GM23338 (cell line): ENCODE measurements at places on chromosomes 13 and 19. TPM values are rescaled to one million over a fixed set of nuclear protein-coding genes. Genes with fewer than 3 reads are reported as not detected.

The MIR17HG gene
- 44.8 and 46.0 TPM in 2 replicates for total RNA-seq

- peak; percentile 54 for DNase-seq
These were observed 1.1 kb downstream of the DHRS12 start for GRCh38 chr13:51802631-51803418.

DNA sequence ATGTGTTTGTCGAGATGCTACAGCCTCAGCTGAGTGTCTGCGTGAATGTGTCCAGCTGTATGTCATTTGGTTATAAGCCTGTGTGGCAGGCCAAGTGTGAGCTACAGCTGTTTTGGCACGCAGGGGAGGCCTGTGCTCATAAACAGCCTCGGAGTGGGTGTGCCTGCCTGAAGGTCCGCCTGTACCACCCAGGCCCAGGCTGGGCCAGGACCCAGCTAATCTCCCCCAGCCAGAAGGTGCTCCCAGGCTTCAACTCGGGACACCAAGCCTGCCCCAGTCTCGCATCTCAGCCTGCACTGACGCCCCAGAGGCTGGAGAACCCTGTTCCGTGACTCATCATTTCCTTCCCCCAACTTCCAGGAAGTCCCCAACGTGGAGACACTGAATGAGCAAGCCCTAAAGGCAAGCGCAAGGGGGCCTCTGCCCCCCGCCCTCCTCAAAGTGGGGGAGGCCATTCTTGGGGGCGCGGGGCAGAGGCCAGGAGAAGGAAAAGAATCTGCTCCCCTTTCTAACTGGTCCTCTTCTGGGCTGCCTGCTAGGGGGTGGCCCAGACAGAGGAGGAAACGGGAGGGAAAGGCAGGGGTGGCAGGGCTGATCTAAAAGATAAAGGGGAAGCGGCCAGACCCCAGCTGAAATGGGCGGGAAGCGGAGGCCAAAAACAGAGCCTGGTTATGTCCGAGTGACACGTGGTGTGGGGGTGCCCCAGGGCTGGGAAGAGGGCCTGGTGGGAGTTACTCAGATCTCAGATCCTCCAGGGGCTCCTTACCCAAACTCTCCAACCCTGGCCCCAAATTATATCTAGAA lies 2.0 kb downstream of the SLC1A5 start:
- peak; percentile 64 for DNase-seq

- DNase-seq = no peak
These were observed 624.1 kb upstream of the MIR17HG start for GRCh38 chr13:90723381-90723780.
